Nucleus accumbens (tissue), 56 donors: ENCODE measurements at places on chromosomes 4 and X.

DNA sequence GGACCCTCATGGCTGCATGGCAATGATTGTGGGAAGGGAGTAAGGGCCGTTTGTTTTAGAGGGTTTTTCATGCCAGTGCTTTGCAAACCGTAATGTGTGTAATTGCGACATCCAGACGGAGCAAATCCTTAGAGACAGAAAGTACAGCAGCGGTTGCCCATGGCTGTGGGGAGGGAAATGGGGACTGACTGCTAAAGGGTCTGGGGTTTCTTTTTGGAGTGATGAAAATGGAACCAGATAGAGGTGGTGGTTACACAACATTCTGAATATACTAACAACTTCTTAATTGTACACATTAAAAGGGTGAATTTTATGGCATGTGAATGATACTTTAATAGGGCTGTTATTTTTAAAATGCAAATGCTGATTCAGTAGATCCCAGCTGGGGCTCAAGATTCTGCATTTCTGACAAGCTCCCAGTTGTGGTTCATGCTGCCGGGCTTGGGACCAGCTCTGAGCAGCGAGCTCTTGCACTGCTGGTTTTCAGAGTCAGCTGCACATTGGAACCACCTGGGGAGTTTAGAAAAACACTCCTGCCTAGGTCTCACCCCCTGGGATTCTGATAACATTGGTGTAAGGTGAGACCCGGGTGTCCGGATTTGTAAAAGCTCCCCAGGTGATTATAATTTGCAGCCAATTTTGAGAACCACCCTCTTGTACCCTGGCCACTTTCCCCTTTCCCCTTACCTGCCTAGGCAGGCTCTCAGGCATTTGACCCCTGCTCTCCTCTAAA lies 47.7 kb downstream of the PRPS1 start:
- no peak for DNase-seq

GRCh38 chr4:126899331-126899801 lies 733.4 kb upstream of the INTU start:
- no peak for DNase-seq

DNA sequence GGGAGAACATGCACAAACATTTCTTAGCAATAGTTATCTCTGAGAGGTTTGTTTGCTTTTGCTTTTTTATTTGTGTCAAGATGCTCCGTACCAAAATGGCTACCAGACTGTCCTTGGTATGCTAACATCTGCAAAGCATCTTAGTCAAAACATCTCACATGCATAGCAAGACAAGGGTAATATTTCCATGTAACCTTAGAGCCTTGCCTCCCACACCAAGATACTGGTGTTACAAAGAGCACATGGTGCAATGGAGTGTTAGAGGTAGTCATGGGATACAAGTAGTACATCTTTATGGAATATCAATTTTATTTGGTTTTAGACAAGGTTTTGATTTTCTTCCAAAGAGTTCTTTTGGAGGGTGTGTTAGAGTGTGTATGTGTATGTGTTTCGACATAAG lies 109.7 kb downstream of the NR3C2 start:
- DNase-seq: no peak

DNA sequence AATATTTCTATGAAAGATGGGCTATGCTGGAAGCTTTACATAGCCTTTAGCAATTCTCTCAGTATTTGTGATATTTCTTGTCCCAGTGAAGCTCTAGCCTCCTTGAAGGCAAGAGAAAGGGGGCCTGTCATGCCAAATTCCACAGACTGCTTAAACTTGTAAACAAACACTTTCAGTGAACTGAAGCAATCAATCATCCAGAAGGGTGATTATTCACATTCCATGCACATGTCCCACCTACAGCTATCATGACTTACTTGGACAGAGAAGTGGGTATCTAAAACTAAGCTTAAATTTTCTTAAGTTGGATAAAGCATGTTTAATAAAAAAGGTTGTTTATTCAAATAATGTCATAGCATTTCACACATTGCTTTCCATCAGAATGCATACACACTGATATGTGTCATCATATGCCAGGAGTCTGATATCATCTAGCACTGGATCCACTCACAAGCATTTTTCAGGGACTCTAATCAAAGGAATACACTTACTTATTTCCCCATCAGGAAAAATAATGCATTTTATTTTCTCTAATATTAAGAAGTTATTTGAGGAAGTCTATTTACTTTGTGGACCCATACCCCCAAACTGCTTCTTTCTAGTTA lies 1.2 kb upstream of the FSTL5 start:
- no peak for DNase-seq

GRCh38 chrX:110006821-110007375 lies 4.0 kb downstream of the TMEM164 start:
- no peak for DNase-seq

DNA sequence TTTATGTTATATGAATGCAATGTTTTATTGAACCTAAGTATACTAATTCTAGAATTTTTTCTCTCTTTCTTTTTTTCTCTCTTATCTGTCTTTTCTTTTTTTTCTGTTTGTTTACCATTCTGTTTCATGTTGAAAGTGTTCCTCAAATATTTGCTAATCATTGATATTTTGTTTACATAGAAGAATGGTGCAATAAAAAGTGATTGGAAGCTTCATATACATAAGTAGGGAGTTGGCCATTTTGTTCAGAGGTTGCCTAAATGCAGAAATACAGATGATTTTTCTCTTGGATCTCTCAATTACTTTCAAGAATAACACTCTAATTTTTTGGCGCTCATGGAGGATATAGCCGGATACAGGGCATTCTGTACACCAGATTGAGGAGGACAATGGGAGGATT lies 5.7 kb upstream of the SERTM2 start:
- no peak for DNase-seq

- DNase-seq: no peak
These were observed 272.1 kb upstream of the HS3ST1 start for GRCh38 chr4:11700751-11701226.

DNA sequence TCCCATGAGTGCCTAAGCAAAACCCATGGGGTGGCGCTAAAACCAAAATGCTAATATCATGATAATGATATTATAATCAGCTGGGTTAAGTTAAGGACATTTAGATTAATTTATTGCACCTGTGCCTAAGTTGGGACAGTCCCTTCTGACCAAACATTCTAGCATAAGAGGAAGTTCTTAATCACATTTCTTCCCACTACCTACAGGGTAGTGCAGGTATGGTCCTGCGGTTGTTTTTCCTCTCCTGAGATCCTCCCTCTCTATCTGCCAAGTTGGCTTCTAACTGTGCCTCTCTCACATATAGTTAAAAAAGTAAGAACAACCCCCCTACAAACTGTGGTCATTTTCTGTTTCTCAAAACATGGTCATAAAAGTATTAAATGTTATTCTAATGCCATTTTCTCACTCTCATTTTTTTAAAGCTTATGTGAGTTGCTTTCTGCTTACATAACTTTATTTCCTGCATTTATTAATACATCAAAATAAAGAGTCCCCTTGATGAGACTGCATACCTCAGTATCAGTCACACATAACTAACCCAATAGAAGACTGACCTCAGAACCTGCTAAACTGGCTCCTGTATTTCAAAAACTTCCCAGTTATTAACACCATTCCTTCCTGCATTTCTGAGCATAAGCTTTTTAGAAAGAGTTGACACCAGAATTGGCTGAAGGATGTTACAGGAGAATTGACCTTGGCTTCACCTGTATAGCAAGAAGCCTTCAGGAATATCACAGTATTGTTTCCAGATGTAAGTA lies 1332.5 kb downstream of the FSTL5 start:
- no peak for DNase-seq

DNA sequence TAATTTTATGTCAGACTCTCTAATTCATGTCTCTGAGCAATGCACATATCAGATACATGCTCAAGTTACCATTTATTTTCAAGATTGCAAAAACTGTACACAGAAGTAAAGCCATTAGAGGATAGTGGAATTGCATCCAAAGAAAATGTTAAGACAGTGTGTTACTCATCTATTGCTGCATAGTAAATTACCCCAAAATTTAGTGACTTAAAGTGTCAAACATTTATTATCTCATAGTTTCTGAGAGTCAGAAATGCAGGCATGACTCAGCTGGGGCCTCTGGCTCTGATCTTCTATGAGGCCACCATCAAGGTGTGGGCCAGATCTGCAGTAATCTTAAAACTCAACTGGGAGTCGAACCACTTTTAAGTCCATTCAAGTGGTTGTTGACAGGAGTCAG lies 275.2 kb downstream of the QDPR start:
- no peak for DNase-seq

GRCh38 chrX:7815166-7815805 lies 27.7 kb upstream of the VCX start:
- DNase-seq: no peak

DNA sequence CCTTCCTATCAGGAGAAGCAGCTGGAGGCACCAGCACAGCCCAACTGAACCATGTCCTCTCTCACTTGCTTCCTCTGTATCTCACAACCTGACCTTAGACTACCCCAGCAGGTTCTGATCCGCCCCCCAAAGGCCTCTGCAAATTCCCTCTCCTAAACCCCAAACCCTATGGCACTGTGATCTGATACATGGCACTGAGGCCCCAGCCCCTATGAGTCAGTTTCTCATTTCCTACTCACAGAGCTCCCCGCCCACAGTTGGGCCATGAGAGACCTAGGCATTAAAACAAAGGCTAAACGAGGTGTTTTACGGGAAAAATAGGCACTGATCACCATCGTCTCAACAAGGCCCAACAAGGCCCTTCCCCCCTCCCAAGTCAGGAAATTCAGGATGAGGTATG lies 19.1 kb downstream of the SASH3 start:
- no peak for DNase-seq
